Urinary bladder (tissue), 4 donors: ENCODE measurements at places on chromosomes 2 and 18. TPM values are rescaled to one million over a fixed set of nuclear protein-coding genes. Genes with fewer than 3 reads are reported as not detected.

DNA sequence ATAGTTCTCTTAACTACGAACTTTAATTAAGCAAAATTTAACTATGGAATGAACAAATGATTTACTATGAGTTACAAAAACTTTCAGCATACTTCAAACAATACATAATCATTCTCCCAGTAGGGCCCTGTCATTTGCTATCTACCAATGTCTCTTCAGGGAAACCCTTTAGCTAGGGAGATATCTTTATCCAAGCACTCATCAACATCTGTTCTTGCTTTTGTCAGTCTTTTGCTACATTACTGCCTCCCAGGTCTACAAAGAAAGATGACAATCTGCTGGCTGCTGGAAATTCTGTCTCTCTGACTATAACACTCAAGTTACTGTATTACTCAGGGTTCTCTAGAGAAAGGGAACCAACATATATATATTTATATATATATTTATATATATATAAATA is 1626.3 kb upstream of the CELF4 start:
- DNase-seq = no peak

DNA sequence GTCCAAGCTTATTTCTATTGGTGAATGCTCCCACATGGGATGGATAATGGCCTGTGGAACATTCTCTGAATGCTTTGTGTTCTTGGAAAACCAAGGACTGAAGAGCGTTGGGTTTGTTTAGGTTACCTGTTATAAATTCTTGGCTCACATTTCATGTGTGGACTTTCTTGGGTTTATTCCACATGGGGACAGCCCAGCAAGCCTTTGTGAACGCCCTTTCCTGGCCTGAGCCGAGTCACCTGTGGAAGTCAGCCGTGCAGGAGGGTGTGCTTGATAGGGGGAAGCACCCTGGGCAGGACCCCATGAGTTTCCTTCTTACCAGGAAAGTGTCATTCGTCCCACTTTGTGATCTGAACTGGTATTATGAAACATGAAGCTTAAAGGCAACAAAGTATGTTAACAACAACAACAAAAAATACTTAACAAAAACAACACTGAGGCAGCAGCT is 4.1 kb downstream of the RAB31 start:
- DNase-seq = no peak

- no peak for DNase-seq
These were observed 94.1 kb upstream of the ZNF532 start for GRCh38 chr18:58770601-58771000.

- no peak for DNase-seq
These were observed 35.8 kb downstream of the HIBCH start for GRCh38 chr2:190283783-190284182.

DNA sequence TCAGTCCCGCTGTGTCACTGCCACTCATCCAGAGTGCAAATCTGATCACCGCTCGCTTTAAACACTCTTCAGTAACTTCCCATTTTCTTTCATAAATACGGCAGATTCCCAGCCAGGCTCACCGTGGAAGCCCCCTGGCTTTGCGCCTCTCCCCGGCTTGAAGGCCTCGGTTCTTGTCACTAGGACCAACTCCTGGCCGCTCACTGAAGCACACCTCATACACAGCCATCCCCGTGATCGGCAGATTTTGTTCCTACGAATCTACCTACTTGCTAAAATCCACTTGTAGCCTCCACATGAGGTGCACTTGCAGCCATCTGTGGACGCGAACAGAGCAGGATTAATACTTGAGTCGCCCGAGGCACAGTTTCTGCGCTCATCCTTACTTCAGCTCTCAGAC is 462.4 kb upstream of the MYT1L start:
- no peak for DNase-seq

- no peak for DNase-seq
These were observed 389.4 kb downstream of the ZEB2 start for GRCh38 chr2:144130551-144130950.

GRCh38 chr2:98749066-98749450 is 18.1 kb upstream of the MGAT4A start:
- no peak for DNase-seq

- DNase-seq = no peak
These were observed 47.0 kb downstream of the REV1 start for GRCh38 chr2:99442837-99443236.

- no peak for DNase-seq
These were observed 54.8 kb downstream of the KIAA2012 start for GRCh38 chr2:202127687-202128331.

DNA sequence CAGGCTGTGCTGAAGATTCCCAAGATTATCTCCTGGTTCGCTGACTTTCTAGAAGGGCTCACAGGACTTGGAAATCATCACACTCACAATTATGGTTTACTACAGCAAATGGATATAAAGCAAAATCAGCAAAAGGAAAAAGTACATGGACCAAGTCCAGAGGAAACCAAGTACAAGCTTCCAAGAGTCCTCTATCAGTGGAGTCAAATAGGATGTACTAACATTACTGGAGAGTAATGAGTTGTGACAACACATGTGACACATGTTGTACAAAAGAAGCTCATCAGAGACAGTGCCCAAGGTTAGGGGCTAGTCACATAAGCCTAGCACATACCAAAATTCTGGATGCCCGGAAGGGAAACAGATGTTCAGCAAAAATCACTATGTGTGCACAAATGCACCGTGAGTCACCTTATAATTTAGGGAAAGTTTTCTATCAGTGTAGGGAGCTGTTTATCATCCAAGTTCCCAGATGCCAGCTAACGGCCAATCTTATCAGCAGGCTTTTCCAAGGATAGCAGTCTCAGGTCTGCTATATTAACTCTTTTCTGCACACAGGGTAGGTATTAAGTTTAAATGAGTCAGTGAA is 9.5 kb downstream of the TMEM237 start:
- DNase-seq = no peak

DNA sequence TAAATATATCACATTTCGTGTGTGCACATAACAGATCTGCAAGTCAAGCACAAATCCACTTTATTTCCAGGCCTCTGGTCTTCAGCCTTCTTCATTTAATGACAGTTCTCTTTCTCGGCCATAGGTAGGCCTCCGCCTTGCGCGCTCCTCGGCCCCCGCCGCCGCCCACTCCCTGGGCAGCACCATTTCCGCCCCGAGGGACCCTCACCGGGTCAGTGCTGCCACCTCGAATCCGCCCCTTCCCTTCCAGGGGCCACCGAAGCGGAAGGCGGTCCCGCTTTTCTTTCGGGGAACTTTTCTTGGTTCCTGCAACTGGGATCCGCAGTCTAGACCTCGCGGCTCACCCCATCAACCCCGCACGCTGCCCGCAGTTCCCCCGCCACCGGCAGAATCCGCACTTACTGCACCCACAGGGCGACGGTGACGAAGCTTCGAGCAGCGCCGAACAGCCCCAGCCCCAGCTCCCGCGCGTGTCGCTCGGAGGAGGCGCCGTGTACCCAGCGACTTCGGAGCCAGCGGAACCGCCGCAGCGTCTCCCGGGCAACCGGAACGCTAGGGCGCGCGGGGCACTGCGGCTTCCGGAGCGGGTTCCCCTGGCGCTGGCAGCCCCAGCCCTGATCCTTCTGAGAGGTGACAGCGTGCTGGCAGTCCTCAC is at the start of gene CDKL4:
Gene CDKL4 (minus strand): TSS at position 502 of the 655 bp plus-strand sequence.
- DNase-seq = no peak

GRCh38 chr18:10085876-10086275 is 172.1 kb downstream of the VAPA start:
- DNase-seq = no peak

DNA sequence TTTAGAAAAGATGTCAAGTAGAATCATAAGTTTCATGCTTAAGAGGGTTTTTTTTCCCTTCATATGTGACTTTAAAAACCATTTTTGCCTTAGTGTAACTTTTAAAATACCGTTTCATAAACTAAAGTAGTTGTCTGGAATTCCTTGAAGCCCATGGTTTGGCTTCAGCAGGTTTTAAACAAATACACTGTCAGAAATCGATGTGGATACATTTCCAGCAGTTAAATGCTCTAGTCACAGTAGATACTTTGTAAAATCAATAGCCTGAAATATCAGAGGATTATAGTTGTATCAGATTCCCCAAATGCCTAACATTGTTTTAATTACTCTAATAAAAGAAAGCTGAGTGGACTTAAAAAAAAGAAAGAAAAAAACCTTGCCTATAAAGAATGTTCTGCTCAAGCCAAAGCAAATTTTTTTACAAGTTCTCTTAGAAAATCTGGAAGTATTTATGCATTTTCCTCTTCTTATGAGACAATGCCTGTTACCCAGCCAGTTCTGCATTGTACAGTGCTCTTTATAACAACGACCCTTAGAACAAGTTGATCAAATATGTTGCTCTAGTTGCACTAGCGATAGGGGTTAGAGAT is 260.5 kb downstream of the LTBP1 start:
- no peak for DNase-seq

DNA sequence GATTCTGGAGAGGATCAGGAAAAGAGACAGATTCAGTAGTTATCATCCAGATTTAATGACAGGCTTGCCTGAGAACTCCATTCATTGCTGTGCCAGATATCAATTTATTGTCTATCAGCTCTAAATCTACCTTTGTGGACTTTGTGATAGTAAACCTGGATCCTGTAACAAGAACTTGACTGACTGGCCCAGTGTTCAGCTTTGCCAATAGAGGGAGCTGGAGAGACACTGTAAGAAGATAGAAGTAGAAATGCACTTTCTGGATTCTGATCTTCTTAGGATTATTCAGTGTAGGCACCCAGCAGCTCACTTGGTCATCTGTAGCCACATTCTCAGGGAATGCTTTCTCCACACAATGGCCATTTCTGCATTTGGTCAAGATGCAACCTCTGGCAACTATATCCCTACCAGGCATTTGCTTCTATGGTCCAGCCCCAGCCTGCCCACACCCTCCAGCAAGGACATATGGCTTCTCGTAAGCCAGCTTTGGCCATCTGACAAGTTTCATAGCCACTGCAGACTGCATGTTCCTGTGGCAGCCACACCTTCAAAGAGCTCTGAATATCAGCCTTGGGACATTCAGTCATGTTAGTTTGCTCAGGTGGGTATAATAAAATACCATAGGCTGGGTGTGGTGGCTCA is 6.1 kb upstream of the SERPINB8 start:
- DNase-seq = no peak

DNA sequence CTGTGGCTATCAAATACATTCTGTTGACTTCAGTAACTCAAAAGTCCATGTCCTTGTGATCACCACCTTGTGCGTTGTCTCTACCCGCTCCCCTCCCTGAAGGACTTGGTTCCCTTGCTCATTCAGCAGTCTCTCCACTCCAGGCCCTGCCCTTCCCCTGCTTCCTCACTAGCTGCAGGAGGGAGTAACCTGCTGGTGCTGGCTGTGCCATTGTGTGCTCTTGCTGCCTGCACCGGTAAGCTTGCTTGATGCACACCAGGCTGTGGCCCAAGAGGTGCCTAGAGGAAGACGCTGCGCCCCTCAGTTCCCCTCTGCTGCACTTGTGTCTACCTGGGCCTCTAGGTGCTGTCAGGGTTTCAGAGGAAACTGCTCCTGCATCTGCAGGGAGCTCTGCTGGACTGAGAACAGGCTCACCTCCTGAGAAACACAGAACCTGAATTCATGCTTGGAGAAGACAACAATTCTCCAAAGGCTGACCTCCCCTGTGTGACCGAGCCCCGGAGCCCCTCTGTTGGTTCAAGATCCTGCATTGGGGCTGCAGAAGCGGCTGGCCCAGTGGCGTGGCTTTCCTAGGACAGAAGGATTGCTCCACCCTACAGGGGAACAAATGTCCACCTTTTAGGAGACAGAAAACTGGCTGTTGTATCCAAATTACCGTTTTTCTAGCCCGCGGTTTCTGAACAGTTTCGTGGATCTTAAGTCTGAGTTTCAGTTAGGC is 33.6 kb downstream of the PTPRM start:
- DNase-seq = no peak

- DNase-seq = no peak
These were observed 20.1 kb downstream of the TPGS2 start for GRCh38 chr18:36808681-36809080.

DNA sequence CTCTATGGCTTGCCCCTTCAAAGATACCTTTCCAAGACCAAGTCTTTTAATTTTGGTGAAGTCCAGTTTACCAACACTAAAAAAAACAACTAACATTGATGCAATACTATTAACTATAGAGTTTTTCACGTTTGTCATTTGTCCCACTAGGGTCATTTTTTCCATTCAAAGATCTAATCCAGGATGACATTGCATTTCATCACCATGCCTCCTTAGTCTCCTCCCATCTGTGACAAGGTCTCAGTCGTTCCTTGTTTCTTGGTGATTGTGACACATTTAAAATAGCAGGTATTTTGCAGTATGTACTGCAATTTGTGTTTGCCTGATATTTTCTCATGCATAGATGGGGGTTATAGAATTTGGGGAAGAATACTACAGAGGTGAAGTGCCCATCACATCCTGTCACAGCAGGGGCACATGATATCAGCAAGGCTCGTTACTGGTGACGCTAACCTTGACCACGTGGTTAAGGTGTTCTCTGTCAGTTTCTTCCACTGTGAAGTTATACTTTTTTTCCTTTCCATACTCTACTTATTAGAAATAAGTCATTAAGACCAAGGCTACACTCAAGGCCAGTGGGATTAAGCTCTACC is 799.2 kb upstream of the RAB6C start:
- no peak for DNase-seq

DNA sequence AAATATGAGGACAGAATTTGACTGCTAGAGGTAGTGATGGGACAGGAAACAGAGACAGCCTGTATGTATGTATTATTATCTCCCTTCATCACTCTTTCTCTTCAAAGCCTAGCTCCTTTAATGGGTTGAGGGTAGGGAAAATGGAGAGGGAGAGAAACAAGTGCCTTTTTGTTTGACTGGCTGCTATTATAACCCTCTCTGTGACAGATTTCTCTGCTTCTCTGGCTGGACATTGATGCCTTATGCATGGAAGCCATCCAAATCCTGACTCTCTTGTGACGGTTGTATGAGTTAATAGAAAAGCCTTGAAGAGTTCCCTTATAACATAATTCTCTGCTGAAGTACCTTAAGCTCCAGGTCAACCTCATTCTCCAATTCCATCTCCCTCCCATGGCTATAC is 118.5 kb upstream of the COL5A2 start:
- DNase-seq = no peak

DNA sequence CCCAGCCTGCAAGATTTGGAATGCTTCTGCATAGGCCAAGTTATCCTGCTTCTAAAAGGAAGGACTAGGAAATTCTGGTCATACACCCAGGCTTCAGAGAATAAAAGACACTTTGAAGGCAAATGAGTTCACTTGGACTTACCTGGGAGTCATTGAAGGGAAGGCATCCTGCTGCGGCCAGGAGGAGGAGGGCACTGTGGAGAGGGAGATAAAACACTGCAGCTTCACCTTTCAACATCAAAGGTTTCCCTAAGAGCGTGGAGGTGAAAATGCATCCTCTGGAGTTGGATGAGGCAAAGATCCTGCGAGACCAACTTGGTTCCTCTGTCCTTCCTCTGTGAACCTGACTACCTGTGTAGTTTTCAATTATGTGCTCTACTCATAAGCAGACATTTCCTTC is 79.5 kb upstream of the RIOK3 start:
- no peak for DNase-seq

Gene LRP1B
- total RNA-seq = 13.3 TPM

Gene MARCO
- 0.42 TPM for total RNA-seq

Gene TRPM8
- total RNA-seq = not detected

Gene CTNNA2
- total RNA-seq = 14.0 TPM

Gene CD302
- 51.8 TPM for total RNA-seq

Gene IL36RN
- 0.26 TPM for total RNA-seq

Gene COL4A4
- total RNA-seq = 0.90 TPM

Gene UGT1A8
- 0.16 TPM for total RNA-seq

Gene MTCL1
- total RNA-seq = 24.2 TPM

Gene OST4
- total RNA-seq = 273 TPM

Gene IL36A
- total RNA-seq = not detected

Gene PAX3
- total RNA-seq = 3.3 TPM

Gene MAP2
- total RNA-seq = 13.5 TPM
